ENCODE measurements at places on chromosomes 2 and 18.
A peak's percentile ranks its signal among the peaks of the same experiment; 100 is the strongest.

DNA sequence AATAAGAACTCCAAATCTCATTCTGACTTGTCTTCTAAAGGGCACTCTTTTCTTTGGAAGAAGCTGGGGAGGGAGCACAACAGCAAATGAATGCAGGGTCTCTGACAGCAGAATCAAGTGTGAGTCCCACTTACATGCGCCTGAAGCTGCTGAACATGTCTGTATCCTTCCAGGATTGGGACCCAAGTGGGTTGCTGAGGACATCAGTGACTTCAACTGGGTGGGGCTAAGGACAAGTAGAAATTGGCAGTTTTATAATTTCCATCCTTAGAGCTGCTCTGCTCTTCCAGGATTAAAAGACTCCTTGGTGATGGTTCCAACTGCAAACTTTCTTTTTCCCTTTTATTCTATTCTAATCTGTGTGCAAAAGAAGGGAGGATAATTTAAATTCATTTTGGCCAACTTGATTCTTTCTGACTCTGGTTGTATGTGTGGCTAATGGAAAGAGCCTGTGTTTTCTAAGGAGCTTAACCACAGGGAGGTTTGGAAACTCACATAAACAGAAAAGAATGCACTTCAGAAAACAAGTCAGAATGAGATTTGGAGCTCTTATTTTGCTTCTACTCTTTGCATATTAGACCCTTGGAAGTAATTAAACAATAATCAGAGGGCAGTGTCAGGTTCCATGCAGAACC lies 20.6 kb downstream of the ANTXR1 start:
- no peak for DNase-seq
- no peak overlapping the region for H3K27ac ChIP-seq
- no peak overlapping the region for H3K4me3 ChIP-seq
- H3K36me3 ChIP-seq = no peaks in the 10 kb centered on the region
- no peaks in the 10 kb centered on the region for H3K4me1 ChIP-seq
- no peaks in the 10 kb centered on the region for H3K27me3 ChIP-seq

GRCh38 chr18:79382681-79383387 lies 12.9 kb upstream of the NFATC1 start:
- peaks cover 4% of the 10 kb centered on the region for H3K36me3 ChIP-seq
- H3K4me1 ChIP-seq = no peaks in the 10 kb centered on the region
- no peak overlapping the region for H3K27ac ChIP-seq
- H3K27me3 ChIP-seq = no peaks in the 10 kb centered on the region

DNA sequence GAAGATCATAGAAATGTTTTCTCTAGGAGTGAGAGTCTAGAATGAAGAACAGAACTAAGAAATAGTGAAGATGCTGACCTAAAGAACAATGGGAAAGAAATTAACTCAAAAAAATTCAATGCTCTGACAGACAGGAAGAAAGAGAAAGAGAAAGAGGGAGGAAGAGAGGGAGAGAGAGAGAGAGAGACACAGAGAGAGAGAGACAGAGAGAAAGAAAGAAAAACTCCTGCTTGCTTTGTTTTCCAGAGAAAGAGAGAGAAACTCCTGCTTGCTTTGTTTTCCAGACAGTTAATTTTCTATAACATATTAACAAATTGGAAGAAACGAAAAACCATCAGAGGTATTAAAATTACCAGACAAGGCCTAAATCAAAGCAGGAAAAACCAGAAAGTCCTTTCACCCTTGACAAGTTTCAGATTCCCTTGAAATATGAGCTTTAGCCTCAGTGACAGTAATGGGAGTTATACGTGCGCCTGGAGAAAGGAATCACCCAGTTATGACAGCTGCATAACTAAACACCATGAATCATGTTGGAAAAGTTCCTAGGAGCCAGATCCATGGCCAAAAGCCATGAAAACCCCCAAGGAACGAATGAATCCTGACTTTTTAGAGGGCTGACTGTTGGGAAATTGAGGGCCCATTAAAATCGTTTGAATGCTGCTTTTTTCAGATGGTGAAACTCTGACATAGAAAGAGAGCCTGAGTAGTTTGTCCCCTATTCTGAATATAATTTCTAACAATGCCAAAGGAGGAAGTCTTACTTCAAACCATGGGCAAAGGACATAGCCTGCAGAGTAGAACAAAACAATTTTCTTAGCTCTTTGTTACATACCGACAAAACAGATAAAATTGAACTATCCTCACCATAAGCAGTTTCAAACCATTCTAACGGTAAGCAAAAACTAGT lies 228.6 kb upstream of the CHST9 start:
- H3K27me3 ChIP-seq = no peaks in the 10 kb centered on the region
- H3K27ac ChIP-seq = no peak overlapping the region
- H3K36me3 ChIP-seq = no peaks in the 10 kb centered on the region
- no peaks in the 10 kb centered on the region for H3K4me1 ChIP-seq
- H3K4me3 ChIP-seq = no peak overlapping the region
- DNase-seq = no peak

- no peak overlapping the region for H3K4me3 ChIP-seq
- no peaks in the 10 kb centered on the region for H3K27me3 ChIP-seq
- no peak for DNase-seq
- no peaks in the 10 kb centered on the region for H3K4me1 ChIP-seq
- no peak overlapping the region for H3K27ac ChIP-seq
Measured at GRCh38 chr2:51003345-51004192, 28.4 kb downstream of the NRXN1 start.

- no peaks in the 10 kb centered on the region for H3K36me3 ChIP-seq
- no peak overlapping the region for H3K4me3 ChIP-seq
- DNase-seq = no peak
- no peaks in the 10 kb centered on the region for H3K27me3 ChIP-seq
- no peak overlapping the region for H3K27ac ChIP-seq
- H3K4me1 ChIP-seq = peaks cover 13% of the 10 kb centered on the region
Measured at GRCh38 chr2:99487906-99488305, 1.9 kb downstream of the REV1 start.

DNA sequence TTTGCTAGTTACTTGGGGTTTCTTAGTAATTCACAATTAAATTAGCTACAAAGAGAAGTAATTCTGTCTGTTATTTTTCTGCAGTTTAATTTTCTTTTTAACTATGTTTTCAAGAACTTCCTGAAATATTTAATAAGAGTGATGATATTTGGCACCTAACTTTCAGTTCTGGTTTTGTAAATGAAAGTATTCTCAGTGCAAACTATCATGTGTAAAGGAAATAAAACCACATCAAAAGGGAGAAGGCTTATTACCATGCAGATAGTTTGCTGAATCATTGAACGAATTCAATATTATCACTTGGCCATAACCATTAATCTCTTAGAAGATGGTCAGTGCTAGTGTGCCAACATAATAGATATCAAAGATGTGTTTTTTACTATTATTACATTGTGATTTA lies 29.2 kb downstream of the DYTN start:
- no peak overlapping the region for H3K4me3 ChIP-seq
- no peaks in the 10 kb centered on the region for H3K36me3 ChIP-seq
- no peak overlapping the region for H3K27ac ChIP-seq
- no peaks in the 10 kb centered on the region for H3K27me3 ChIP-seq

DNA sequence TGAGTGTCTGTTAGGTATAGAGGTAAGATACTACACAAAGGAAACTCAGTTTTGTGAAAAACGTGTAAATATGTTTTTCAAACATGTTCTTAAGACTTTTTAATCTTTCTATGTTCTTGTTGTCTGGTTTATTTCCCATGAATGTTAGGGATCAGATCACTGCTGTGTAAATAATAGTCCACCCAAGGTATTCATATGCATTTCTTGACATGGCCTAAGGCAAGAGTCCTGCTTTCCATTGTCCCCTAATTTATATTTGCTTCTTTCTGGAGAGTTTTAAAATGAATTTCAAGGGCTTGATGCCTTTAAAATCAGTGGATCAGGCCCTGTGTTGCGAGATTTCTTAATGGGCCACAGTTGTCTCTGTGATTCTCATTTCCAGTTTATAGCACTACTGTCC lies 28.9 kb downstream of the CRIM1 start:
- H3K36me3 ChIP-seq = no peaks in the 10 kb centered on the region
- no peak overlapping the region for H3K27ac ChIP-seq
- no peaks in the 10 kb centered on the region for H3K27me3 ChIP-seq
- H3K4me1 ChIP-seq = no peaks in the 10 kb centered on the region
- DNase-seq = no peak
- no peak overlapping the region for H3K4me3 ChIP-seq

GRCh38 chr2:100057901-100058261 lies 84.5 kb downstream of the AFF3 start:
- no peaks in the 10 kb centered on the region for H3K36me3 ChIP-seq
- H3K27me3 ChIP-seq = no peaks in the 10 kb centered on the region
- no peak for DNase-seq
- H3K4me3 ChIP-seq = no peak overlapping the region

DNA sequence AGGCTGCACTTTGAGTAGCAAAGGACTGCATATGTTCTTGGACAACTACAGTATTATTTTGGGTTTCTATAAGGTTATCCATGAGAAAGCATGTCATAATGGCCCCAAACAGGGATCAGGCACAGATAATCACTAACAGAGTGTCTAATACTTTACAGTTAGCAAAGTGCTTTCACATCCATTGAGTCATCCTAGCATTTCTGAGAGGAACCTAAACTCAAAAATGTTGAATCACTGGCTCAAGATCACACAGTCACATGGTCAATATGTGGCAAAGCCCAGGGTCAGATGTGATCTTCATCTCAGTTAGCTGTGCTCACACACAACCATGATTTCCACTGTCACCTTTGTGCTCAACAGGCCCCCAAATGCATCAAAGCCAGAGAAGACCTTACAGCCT lies 156.1 kb upstream of the VRK2 start:
- DNase-seq = no peak
- H3K4me1 ChIP-seq = peaks cover 8% of the 10 kb centered on the region
- H3K27ac ChIP-seq = no peak overlapping the region
- H3K4me3 ChIP-seq = no peak overlapping the region
- H3K36me3 ChIP-seq = no peaks in the 10 kb centered on the region
- no peaks in the 10 kb centered on the region for H3K27me3 ChIP-seq

GRCh38 chr2:102033031-102033749 lies 41.4 kb downstream of the IL1R2 start:
- DNase-seq = no peak
- peaks cover 7% of the 10 kb centered on the region for H3K4me1 ChIP-seq
- H3K36me3 ChIP-seq = no peaks in the 10 kb centered on the region
- no peak overlapping the region for H3K27ac ChIP-seq
- no peak overlapping the region for H3K4me3 ChIP-seq

DNA sequence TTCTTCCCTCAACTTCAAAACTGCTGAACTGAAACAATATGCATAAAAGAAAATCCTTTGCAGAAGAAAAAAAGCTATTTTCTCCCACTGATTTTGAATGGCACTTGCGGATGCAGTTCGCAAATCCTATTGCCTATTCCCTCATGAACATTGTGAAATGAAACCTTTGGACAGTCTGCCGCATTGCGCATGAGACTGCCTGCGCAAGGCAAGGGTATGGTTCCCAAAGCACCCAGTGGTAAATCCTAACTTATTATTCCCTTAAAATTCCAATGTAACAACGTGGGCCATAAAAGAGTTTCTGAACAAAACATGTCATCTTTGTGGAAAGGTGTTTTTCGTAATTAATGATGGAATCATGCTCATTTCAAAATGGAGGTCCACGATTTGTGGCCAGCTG lies 8.4 kb downstream of the HOXD8 start:
- DNase-seq = no peak
- no peak overlapping the region for H3K4me3 ChIP-seq
- peaks cover 82% of the 10 kb centered on the region for H3K27me3 ChIP-seq
- H3K27ac ChIP-seq = no peak overlapping the region
- H3K4me1 ChIP-seq = peaks cover 5% of the 10 kb centered on the region
- H3K36me3 ChIP-seq = no peaks in the 10 kb centered on the region

GRCh38 chr2:128783193-128783671 lies 464.6 kb upstream of the HS6ST1 start:
- no peaks in the 10 kb centered on the region for H3K36me3 ChIP-seq
- H3K4me3 ChIP-seq = no peak overlapping the region
- H3K27ac ChIP-seq = no peak overlapping the region
- no peak for DNase-seq

GRCh38 chr18:2939317-2939716 lies 73.6 kb downstream of the LPIN2 start:
- peaks cover 3% of the 10 kb centered on the region for H3K4me1 ChIP-seq
- no peak for DNase-seq
- peaks cover 73% of the 10 kb centered on the region for H3K36me3 ChIP-seq
- H3K27ac ChIP-seq = no peak overlapping the region
- no peak overlapping the region for H3K4me3 ChIP-seq

DNA sequence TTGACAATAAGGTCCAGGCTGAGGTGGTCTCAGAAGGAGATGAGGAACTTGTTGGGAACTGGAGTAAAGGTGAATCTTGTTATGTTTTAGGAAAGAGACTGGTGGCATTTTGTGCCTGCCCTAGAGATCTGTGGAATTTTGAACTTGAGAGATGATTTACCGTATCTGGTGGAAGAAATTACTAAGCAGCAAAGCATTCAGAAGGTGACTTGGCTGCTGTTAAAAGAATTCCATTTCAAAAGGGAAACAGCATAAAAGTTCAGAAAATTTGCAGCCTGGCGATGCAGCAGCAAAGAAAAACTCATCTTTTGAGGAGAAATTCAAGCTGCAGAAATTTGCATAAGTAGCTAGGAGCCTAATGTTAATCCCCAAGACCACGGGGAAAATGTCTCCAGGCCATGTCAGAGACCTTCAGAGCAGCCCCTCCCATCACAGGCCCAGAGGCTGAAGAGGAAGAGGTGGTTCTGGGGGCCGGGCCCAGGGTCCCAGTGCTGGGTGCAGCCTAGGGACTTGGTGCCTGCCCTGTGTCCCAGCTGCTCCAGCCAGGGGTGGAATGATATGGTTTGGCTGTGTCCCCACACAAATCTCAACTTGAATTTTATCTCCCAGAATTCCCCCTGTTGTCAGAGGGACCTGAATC lies 73.5 kb downstream of the FIGN start:
- no peak for DNase-seq
- H3K4me1 ChIP-seq = no peaks in the 10 kb centered on the region
- H3K27me3 ChIP-seq = no peaks in the 10 kb centered on the region
- H3K36me3 ChIP-seq = no peaks in the 10 kb centered on the region
- H3K4me3 ChIP-seq = no peak overlapping the region
- no peak overlapping the region for H3K27ac ChIP-seq

DNA sequence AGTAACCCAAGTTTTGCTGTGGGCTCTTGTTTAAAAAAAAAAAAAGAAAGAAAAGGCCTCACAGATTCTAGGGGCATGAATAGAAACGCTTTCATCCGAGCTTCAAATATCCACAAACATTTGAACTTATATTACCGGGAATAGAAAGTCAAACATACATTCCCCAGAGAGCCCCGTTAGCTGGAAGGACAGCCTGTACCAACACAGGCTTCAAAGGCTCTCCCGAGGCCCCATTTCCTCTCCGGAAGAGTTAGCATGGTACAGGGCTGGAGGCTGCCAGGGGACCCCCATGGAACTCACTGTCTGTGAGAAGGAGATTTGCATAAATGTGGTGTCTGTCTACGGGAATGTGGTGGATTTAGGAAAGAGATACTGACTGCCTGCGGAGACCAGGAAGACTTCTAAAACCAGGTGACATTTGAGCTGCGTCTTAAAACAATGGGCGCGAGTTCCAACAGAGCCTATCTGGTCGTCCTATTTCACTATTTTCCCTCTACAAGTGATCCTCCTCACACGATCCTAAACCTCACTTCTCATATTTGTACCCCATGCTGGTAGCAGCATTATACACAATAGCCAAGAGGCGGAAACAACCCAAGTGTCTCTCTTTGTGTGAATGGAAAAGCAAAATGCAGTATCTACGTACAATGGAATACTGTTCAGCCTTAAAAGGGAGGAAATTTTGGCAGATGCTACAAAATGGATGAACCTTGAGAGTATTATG lies 820 bp upstream of the MATN3 start:
- H3K27ac ChIP-seq = no peak overlapping the region
- no peak for DNase-seq
- peaks cover 12% of the 10 kb centered on the region for H3K27me3 ChIP-seq
- H3K4me1 ChIP-seq = peaks cover 13% of the 10 kb centered on the region
- H3K4me3 ChIP-seq = peak overlapping the region; percentile 25
